ENCODE measurements at places on chromosomes 7 and 10.

GRCh38 chr7:148588670-148589131 is 1.9 kb upstream of the C7orf33 start:
- DNase-seq, result no peak

DNA sequence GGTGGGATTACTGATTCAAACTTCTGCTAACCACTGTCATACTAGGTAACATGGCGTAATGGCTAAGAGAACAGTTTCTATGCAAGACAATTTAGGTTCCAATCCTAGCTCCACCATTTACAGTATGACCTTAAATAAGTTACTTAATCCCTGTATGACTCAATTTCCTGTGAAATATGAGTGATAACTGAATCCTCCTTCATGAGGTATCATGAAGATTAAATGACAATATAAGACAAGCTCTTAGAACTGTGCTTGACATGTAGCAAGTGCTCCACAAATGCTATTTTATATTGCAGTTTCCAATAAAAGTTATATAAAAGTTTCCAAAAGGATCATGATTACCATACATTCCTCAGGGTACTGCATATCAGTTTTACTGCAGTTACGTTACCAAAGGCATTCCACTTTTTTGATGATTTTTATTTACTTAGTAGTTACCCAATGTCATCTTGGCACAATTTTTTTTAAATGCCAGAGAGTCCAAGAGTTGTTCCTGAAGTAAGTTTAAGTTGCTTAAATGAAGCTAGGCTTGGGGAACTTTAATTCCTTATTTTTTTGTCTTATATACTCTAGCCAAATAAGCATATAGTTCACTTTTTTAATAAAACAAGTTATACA is 7.1 kb downstream of the DOCK4 start:
- DNase-seq, result peak; percentile 68

GRCh38 chr10:79392020-79392398 is 44.7 kb downstream of the PPIF start:
- no peak for DNase-seq

- no peak for DNase-seq
Measured at GRCh38 chr10:125008689-125009638, 67.0 kb downstream of the ZRANB1 start.

- DNase-seq, result no peak
Measured at GRCh38 chr7:129370812-129371211, 63.4 kb upstream of the STRIP2 start.

DNA sequence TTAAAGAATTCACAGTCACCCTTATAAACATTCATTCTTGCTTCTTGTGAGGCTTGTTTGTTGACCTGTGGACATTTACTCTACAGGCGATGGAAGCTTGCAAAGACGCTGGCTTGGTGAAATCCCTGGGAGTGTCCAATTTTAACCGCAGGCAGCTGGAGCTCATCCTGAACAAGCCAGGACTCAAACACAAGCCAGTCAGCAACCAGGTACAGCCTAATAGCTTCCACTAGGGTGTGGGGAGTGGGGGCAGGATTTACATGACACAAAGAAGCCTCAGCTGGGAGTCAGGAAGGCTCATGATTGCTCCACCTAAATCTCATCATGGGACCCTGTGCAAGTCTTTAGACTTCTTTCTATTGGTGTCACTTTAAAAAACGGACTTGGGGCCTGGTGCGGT is 29.0 kb downstream of the AKR1D1 start:
- no peak for DNase-seq

- DNase-seq, result peak; percentile 71
Measured at GRCh38 chr10:1050554-1050953, 1.6 kb upstream of the IDI1 start.

DNA sequence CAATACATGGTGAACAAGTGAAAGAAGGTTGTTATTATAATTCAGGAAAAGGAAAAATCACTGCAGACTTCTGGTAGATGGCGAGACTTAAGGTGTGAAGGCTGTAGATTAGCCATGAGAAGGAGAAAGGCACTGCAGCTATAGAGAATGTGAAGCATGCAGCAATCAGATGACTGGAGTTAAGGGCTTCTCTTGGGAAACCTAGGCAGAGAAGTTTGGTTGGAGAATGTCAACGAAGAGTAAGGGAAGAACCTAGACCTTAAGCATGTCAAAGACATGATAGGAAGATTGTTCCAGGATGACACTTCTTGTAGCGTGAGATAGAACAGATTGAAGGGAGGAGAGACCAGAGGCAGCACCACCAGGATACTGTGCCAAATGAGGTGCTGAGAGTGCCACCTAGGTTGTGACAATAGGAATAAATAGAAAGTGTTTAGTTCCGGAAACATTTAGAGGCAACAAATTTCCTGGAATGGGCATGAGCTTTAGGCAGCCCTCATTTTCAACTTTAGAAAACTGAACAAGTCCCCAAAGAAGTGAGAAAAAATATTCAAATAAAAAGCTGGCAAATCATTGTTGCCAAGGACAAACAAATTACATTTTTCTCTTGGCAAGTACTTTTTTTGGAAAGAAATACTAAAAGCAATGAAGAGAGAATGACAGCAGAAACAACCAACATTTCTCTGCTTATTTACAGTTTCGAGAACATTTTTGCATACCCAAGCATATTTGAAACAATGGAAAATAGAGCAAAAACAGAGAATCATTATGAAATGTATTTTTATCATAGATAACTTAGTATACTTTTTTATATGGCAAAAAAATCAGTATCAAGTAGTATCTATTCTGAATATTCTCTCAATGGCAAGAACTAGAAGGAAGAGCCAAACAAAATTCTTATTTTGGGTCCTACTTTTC is 4.9 kb downstream of the LRRC17 start:
- peak; percentile 8 for DNase-seq

- peak; percentile 13 for DNase-seq
Measured at GRCh38 chr10:121754666-121755065, 156.4 kb upstream of the FGFR2 start.
